Psoas muscle (tissue), 8 donors: ENCODE measurements at places on chromosomes 7 and 10.

DNA sequence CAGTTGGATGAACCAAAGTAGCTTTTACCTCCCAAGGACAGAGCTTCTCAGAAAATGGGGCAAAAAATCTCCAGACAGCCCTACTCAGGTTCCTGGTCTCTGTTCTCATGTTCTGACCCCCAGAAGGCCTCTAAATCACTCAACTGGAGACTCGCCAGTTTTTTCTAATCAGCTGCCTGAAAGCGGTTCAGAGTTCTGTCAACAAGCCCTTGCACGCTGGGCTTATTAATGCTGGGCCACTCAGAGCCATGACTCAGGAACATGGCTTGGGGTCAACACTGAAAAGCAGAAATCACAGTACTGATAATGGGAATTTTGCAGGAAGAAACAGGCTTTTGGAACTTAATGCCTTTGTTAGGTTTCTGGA, 15.3 kb downstream of the ECHDC3 start:
- DNase-seq, result peak; percentile 77

DNA sequence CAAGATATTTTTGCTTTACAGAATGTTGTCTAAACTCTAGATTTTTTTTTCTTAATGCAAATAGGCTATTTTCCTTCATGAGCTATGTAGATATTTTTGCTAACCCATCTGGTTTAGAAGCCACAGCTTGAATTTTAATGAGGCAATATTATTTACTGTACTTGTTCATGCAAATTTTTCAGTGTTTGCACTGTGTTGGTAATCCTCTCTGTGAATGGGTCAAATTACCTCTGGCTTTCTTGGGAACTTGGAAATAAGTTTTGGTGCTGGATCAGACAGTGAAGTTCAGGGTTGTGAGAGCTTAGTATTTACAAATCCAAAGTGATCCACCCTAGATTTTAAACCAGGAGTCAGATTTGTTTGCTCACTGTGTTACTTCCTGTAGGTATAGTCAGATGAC, 686.9 kb downstream of the NXPH1 start:
- no peak for DNase-seq

DNA sequence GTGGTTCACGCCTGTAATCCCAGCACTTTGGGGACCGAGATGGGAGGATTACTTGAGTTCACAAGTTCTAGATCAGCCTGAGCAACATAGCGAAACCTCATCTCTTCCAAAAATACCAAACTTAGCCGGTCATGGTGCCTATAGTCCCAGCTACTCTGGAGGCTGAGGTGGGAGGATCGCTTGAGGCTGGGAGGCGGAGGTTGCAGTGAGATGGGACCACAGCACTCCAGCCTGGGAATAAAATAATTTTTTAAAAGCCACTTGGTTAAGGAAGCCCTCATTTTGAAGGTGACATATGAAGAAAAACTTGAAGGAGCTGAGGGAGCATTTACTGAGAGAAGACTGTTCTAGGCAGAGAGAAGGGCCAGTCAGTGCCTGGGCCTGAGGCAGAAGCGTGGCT, 4.2 kb upstream of the EZH2 start:
- DNase-seq, result no peak

- DNase-seq, result no peak
Measured at GRCh38 chr7:5494320-5494682, 70.7 kb upstream of the TNRC18 start.

DNA sequence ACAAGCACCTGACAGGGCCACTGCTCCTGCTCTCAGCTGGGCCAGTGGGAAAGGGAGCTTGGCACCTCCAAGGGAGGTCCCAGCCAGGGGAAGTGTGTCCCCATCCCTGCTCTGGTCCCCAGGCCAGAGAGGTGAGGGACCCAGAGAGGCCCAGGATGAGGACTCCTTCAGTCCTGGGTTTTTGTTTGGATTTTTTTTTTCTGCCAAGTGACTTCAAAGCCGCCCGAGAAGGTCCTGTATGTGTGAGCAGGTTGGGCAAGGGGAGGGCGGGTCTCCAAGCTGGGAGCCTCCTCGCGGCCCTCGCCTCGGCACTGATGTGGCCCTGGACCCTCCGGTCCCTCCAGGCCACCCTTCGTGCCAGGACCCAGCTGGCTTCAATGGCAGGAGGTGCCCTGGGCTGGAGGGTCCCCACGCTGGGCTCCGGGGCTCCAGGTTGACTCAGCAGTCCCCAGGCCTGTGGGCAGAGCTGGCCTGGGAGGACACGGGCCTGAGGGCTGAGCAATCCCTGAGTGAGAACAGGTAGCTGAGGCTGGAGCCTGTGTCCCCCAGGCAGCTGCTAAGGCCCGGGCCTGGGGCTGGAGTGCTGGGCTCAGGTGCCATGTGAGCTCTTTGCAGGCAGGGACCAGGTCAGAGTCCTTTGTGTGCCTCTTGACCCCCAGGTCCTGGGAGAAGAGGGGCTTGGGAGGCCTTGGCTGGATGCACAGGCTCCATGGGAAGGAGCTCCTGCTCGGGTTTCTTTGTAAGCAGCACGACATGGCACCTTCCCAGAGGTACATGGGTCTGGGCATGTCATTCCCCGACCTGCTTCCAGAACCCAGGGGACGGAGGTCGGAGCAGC, 140.6 kb downstream of the FAM53B start:
- DNase-seq, result peak; percentile 48

DNA sequence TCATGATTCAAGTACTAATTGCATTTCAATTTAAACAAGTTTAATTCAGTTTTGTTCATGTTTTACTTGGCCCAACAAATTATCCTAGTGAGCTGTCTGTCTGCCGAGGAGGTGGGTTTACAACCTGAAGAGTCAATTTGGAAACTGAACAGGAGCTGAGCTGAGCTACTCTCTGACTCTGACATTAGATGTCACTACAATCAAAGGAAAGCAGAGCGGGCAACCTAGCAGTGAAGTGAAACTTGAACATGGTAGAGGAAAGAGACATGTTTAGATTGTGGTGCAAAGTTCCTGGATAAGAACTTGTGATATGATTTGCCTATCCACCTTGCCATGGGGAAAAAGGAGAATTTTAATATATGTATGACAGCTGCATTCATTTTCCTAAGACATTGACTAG, 9.6 kb upstream of the AGR3 start:
- no peak for DNase-seq

GRCh38 chr10:122435212-122435827, 19.1 kb upstream of the ARMS2 start:
- no peak for DNase-seq

- no peak for DNase-seq
Measured at GRCh38 chr10:110364531-110364937, 59.8 kb upstream of the SMNDC1 start.

- DNase-seq, result no peak
Measured at GRCh38 chr10:52875336-52875735, 102.8 kb upstream of the MBL2 start.

DNA sequence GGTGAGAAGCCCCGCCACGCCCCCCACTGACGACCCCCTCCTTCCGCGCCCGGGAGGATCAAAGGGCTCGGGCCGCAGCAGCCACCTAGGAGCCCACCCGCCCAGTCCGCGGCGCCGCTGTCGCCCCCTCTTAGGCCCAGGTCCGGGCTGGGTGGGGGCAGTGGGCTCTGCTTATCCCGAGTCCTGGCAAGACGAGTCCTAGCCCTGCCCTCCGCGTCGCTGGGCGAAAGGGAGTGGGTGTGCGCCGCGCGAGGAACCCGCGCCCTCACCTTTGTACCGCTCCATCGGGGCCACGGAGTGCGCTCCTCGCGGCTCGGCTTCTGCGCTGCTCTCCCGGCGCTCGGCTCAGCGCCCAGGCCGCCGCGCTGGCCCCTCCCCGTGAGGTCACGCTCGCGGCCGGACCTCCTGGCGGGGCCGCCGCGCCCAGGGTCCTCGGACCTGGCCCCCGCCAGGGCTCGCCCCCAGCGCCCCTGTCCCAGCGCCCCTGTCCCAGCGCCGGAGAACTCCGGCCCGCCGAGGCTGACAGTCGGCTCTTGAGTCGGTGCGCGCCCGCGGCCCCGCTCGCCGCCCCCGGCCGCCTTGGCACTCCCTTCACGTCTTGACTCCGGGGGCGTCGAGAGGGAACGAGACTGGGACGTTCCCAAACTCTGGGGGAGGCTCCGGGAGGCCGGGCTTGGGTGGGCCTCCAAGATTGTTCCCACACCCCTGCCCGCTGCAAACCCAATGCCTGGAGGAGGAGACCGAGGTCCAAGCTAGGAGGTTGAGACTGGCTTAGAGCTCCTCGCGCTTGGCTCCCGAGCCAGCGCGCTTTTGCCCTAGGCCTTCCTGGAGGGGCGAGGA, at the start of gene AFAP1L2:
Gene AFAP1L2 (minus strand): TSS at position 332 of the 840 bp plus-strand sequence. CDS start 47 bp downstream, at position 285.
- peak; percentile 65 for DNase-seq

DNA sequence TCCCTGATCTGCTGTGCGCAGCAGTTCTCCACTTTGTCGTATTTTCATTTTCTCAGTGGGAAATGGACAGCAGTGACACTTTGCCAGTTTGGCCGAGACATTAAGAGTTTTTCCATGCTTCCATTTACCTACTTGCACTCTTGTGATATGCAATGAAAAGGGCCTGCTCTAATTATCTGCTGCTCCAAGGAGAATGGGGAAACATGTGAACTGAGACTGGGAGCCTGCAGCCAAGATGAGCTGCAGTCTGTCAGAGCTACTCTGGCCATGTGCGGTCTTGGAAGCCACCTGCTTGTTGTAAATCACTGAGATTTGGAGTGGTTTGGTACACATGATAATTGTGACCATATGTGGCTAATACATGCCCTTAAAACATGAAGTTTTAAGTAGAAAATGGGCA, 586.6 kb upstream of the POT1 start:
- no peak for DNase-seq
